ENCODE measurements at places on chromosomes 3 and 15.

DNA sequence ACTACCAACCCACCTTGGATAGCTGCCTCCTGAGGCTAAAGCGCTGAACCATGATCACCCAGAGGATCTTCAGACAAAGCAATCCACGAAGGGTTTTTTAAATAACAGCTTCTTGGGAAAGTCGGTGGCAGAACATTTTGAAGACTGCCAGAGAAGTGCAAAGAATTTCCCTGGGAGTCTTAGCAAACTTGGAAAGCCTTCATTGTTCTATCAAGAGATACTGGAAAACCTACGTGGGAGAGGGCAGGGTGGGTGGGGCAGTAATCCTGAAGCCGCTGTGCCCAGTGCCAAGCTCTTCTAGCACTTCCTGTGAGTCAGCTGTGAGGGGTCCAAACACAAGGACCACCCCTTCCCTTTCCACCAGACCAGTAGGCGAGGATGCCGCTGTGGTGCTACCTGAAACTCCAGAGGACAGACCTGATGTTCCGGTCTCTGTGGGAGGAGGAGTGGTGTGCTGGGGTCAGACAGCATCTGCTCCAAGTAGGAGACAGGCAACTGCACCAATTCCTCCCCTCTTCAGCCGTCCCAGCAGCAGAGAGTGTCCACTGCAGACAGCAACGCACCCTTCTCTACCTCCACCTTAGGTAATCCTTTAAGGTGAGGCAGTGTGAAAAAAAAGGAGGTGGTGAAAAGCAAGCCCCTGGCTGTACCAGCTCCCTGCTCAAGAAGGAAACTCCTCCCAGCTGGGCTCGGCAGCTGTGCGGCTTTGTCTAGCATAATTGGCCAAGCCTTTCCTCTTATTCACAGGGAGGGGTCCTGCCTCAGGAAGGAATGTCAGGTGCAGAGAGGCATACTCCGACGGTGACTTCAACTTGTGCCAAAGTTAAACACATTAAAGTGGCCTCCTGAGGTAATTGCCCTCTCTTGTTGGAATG is 99.0 kb downstream of the TMCC1 start:
- DNase-seq: no peak

GRCh38 chr15:70220490-70221096 is 122.9 kb upstream of the TLE3 start:
- DNase-seq: no peak

- no peak for DNase-seq
These were observed 49.8 kb upstream of the DCLK3 start for GRCh38 chr3:36814066-36814717.

- no peak for DNase-seq
These were observed 77.1 kb upstream of the MFGE8 start for GRCh38 chr15:88990185-88990679.
